Thoracic aorta (tissue), 2 donors: ENCODE measurements at places on chromosomes 11 and 22.

DNA sequence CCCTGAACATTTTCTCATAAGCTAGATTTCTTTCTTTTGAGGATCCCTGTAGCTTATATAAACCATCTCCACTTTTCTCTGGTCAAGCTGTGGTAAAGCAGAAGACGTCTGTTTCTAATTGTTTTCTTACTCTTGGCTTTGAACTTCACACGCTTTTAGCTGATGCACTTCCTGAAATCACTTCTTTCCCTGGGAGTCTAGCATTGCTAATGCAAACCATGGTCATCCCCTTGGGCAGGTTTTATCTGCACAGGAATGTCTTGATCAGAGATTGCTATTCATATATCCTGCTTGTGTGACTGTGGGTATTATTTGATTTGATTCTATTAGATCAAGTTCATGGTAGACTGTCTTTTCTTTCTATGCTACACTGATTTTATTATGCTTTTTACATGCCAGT is 199.2 kb upstream of the POU2AF2 start:
- no peak for DNase-seq

DNA sequence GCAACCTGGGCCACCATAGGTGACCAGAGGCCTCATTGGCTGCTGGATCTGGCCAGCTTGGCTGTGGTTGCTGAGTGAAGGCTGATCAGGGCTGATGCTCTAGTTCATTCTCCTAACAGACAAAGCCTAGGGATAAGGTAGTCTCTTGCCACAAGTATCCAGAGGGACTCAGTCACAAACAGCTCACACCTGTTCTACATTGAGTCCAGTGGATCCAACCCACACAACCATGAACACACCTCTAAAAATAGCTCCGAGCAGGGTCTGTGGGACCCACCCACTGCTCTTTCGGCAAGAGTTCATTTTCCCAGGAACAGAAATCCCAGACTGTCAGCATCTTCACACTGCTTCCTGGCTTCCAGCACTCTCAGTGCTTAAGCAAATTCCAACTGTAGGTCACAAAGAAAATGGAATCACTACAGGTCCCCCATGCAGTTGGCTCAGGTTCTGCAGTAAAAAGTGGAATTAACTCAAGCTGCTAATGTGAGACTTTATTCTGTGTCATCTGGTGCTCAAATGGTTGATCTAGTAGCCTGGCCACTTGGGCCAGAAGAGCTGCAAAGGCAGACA is 67.3 kb downstream of the PPFIBP2 start:
- DNase-seq, result no peak

DNA sequence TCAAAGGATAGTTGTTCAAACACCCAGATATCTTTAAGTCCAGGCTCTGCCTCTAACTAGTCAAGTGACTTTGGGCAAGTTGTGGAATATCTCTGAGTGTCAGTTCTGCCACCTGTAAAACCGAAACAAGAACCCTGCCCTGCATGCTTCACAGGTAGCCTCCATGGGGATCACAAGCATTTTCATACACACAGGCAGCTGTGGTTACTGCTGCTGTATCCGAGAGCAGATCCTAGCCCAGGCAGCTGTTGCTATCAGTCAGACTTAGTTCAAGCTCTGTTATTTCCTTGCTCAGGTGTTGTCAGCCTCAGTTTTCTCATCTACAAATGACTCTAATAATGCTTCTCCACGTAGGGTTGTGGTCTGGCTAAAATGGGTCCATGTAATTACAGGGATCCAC is 6.5 kb upstream of the RASD2 start:
- no peak for DNase-seq

DNA sequence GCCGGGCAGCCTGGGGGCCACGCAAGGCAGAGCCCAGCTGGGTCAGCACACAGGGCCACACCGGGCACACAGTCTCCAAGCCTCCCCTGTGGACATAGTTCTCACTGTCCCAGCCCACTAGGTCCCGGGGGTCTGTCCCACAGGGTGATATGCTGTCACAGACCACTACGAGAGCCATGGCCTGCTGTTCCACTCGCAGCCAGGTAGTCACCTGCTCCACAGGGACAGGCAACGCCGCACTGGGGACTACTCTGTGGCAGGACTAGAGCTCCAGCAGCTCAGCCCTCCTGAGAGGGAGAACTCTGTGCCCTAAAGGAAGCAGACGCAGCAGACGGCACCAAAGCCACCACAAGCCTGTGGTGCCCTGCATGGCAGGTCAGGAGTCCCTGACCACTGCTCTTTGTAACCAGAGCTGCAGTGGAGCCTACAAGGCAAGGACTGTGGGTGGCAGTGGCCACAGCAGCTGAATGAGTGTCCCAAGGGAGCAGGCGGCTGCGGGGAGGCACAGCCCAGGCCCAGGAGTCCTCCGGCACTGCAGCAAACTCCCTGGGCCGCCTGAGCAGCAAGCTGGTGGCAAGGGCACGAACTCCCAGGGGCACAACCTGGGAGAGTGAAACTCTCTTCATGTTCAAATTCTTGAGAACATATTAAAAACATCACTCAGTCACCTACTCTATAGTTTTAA is 171.2 kb upstream of the GRK3 start:
- no peak for DNase-seq

DNA sequence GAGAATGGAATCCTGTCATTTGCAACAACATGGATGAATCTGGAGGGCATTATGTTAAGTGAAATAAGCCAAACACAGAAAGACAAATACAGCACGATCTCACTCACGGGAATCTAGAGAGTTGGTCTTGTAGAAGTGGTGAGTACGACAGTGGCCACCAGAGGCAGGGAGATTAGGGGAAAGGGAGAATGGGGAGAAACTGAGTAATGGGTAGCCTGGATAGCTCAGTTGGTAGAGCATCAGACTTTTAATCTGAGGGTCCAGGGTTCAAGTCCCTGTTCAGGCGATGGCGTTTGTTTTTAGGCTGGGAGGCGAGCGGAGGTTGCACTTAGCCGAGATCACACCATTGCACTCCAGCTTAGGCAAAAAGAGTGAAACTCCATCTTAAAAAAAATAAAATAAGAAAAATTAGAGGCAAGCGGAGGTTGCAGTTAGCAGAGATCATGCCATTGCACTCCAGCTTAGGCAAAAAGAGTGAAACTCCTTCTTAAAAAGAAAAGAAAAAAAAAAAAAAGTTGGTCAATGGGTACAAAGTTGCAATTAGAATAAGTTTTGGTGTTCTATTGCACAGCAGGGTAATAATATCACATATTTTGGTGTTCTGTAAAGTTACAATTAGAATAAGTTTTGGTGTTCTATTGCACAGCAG is 95.7 kb upstream of the UBASH3B start:
- DNase-seq, result no peak

- DNase-seq, result no peak
These were observed 8.4 kb upstream of the ARHGAP20 start for GRCh38 chr11:110720431-110721275.

DNA sequence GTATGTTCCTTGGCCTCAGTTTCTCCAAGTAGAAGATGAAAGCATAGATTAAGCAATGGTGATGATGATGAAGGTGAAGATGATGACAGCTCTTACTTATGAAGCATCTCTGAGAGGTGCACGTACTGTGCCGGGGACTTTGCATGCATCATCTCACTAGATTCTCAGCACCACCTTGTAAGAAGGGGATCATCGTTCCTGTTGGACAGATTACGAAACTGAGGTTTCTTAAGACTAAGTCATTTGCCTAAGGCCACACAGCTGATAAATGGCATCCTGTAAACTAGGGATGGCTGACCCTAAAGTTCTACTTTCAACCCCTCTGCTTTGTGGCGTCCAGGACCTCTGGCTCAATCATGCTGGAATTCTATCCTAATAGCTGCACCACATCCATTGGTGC is 8.7 kb downstream of the MS4A15 start:
- no peak for DNase-seq

DNA sequence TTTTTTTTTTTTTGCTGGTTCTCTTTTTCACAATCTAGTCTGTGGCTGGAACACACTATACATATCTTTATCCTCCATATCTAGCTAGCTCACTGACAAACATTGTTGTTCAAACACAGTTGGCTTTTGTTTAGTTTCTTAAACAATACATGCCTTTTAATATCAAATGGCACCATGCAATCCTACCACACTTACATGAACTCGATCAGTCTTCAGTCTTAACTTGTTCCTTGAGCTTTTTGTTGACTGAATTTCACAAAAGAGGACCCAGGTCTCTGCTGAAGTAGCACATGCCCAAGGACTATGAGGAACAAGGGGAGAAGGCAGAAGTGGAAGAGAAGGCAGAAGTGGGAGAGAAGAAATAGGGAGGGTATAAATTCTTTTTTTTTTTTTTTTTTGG is 25.5 kb downstream of the TMEM123 start:
- DNase-seq, result no peak

GRCh38 chr11:79616392-79616851 is 175.6 kb upstream of the TENM4 start:
- DNase-seq, result no peak

DNA sequence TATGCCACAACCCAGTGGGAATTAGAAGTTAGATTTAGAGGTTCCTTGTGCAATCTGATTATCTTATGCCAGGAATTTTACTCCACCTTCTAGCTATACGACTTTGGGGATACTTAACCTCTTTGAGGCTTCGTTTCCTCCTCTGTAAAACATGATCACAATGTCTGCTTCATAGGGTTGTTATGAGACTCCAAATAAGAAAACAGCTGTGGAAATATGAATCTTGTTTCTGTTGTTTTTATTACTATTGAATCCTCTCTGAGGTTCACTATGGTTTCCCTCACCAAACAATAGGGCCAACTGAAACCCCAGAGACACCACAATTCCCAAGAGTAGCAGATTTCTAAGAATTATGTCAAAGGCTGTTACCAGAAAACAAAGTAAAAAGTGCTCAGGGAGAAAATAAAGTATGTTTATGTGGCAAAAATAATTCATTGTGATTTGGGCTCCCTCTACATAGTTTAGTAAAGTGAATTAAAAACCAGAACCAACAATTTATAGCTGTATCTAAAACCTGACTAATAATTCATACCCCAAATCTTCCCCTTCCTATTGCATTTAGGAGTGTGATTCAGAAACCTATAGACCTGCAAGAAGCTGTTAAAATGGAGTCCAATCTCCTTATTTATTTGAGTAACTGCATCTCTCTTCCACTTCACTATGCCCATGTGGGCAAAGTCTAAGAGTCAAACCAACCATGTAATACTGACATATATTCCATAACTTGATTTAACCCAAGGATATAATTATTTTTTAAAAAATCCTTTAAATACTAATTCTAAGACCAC is 38.4 kb downstream of the AMBRA1 start:
- DNase-seq, result no peak

DNA sequence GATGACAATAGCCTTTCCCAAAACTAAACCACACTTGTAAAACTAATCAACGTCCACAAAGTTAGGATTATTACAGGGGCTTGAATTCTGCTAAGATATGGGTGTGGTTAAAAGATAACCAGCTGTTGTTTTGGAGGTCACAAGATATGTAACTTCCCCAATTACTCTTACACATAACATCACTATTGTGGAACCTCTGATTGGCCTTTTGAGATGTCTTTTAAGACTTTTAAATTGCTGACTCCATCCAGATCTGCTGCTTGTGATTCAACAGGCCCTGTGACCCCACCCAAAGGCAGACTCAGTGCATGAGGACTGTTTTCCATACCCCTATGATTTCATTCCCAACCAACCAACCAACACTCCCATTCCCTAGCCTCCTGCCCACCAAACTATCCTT is 893.9 kb downstream of the OPCML start:
- DNase-seq, result no peak
